ENCODE measurements at places on chromosomes 1 and 21. TPM values are rescaled to one million over a fixed set of nuclear protein-coding genes. Genes with fewer than 3 reads are reported as not detected.

GRCh38 chr1:63833363-63834119 is 59.7 kb downstream of the ROR1 start:
- no peaks in the 10 kb centered on the region for H3K4me1 ChIP-seq
- no peak overlapping the region for H3K27ac ChIP-seq
- DNase-seq, result no peak

GRCh38 chr21:33849834-33850233 is 65.8 kb downstream of the ATP5PO start:
- no peaks in the 10 kb centered on the region for H3K4me1 ChIP-seq
- no peak for DNase-seq
- H3K36me3 ChIP-seq, result no peaks in the 10 kb centered on the region
- no peak overlapping the region for H3K27ac ChIP-seq
- no peak overlapping the region for H3K4me3 ChIP-seq

GRCh38 chr1:6086762-6087376 is 41.2 kb downstream of the KCNAB2 start:
- no peak overlapping the region for H3K27ac ChIP-seq
- no peaks in the 10 kb centered on the region for H3K4me1 ChIP-seq
- DNase-seq, result no peak
- no peaks in the 10 kb centered on the region for H3K36me3 ChIP-seq

GRCh38 chr1:160204526-160205241 is 500 bp upstream of the PEA15 start:
- H3K36me3 ChIP-seq, result no peaks in the 10 kb centered on the region
- no peak for DNase-seq
- no peak overlapping the region for H3K27ac ChIP-seq

- DNase-seq, result no peak
- no peaks in the 10 kb centered on the region for H3K36me3 ChIP-seq
- H3K27me3 ChIP-seq, result peaks cover 4% of the 10 kb centered on the region
- H3K27ac ChIP-seq, result no peak overlapping the region
- H3K4me1 ChIP-seq, result peaks cover 13% of the 10 kb centered on the region
Measured at GRCh38 chr1:89629146-89629545, 3.8 kb upstream of the LRRC8C start.

GRCh38 chr1:152866321-152866720 is 6.5 kb downstream of the LCE7A start:
- DNase-seq, result no peak
- H3K4me3 ChIP-seq, result no peak overlapping the region
- no peaks in the 10 kb centered on the region for H3K36me3 ChIP-seq
- H3K27me3 ChIP-seq, result no peaks in the 10 kb centered on the region
- H3K4me1 ChIP-seq, result no peaks in the 10 kb centered on the region
- H3K27ac ChIP-seq, result no peak overlapping the region

- H3K27ac ChIP-seq, result no peak overlapping the region
- no peaks in the 10 kb centered on the region for H3K27me3 ChIP-seq
- no peak overlapping the region for H3K4me3 ChIP-seq
- H3K36me3 ChIP-seq, result no peaks in the 10 kb centered on the region
Measured at GRCh38 chr1:248750496-248750895, 5.1 kb downstream of the LYPD8 start.

DNA sequence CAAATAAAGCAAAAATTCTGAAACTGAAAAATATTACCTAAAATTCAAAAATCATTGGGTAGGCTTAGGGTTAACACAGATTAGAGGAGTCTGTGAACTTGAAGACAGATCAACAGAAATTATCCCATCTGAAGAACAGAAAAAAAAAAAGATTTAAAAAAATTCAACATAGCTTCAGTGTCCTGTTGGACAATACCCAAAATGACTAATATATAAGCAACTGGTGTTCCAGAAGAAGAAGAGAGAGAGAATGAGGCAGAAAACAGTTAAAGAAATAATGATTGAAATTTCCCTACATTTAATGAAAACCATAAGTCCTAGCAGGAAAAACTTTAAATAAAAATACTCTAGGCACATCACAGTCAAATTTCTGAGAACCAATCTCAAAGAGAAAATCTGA is 31.5 kb downstream of the TMCO1 start:
- H3K27me3 ChIP-seq, result no peaks in the 10 kb centered on the region
- DNase-seq, result no peak
- peaks cover 7% of the 10 kb centered on the region for H3K4me1 ChIP-seq
- no peak overlapping the region for H3K27ac ChIP-seq
- peaks cover 18% of the 10 kb centered on the region for H3K36me3 ChIP-seq
- no peak overlapping the region for H3K4me3 ChIP-seq

GRCh38 chr1:24203404-24203803 is 16.3 kb upstream of the IFNLR1 start:
- H3K36me3 ChIP-seq, result no peaks in the 10 kb centered on the region
- H3K4me1 ChIP-seq, result peaks cover 4% of the 10 kb centered on the region

GRCh38 chr1:92705446-92705845 is 79.5 kb downstream of the EVI5 start:
- H3K36me3 ChIP-seq, result no peaks in the 10 kb centered on the region
- no peaks in the 10 kb centered on the region for H3K27me3 ChIP-seq
- DNase-seq, result no peak
- no peak overlapping the region for H3K4me3 ChIP-seq

The CTSE gene
- polyA plus RNA-seq, result 0.08 TPM

The CYP2J2 gene
- 47.8 TPM for polyA plus RNA-seq

The PDC gene
- polyA plus RNA-seq, result 0.22 TPM

All from liver (tissue), 10 donors.